Vagina (tissue), 2 donors: ENCODE measurements at places on chromosomes 6 and 20. TPM values are rescaled to one million over a fixed set of nuclear protein-coding genes. Genes with fewer than 3 reads are reported as not detected.

- DNase-seq: no peak
Observed at GRCh38 chr6:6912817-6913744, 194.7 kb upstream of the RREB1 start.

DNA sequence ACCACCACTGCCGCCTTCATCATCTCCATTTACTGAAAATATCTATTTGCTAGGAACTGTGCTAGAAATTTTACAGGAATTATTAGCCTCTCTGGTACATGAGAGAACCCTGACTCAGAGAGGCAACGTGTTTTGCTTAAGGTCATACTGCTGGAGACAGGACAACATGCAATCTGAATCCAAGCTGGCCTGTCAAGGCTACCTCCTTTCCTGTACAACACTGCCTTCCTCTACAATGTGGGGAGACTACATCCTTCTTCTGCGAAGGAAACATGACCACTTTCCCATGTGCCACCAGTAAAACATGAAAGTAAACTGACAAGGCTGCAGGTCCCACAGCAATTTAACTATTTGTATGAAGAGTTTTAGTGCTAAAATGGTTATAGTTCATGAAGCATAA is 200.9 kb downstream of the BACH2 start:
- DNase-seq: no peak

EEF1A2 gene
- total RNA-seq: 9.8 TPM

ARMC2 gene
- 11.5 TPM for total RNA-seq

COL12A1 gene
- total RNA-seq: 130 TPM

SCGN gene
- total RNA-seq: not detected

TAAR9 gene
- total RNA-seq: not detected

DNA sequence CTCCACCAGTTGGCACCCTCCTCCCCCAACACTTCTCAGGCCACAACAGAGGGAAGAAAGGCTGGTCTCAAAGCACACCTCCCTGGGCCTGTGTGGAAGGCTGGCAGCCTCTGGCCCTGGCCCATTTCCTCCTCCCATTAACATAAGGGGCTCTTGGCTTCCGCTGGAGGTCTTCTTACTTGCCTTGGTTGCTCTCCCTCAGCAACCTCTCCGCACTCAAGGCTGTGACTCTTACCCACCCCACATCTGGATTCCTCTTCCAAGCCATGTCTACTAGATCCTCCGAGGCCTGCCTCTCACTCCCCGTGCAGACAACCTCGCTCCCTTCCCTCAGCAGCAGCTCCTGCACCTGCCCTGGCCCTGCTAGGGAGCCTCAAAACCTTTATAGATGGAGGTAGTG is 112.2 kb upstream of the PRND start:
- no peak for DNase-seq

GGTLC1 gene
- not detected for total RNA-seq
